ENCODE measurements at places on chromosomes 1 and 21.
A peak's percentile ranks its signal among the peaks of the same experiment; 100 is the strongest.

GRCh38 chr1:97038410-97038809 is 316.8 kb downstream of the PTBP2 start:
- DNase-seq = no peak

DNA sequence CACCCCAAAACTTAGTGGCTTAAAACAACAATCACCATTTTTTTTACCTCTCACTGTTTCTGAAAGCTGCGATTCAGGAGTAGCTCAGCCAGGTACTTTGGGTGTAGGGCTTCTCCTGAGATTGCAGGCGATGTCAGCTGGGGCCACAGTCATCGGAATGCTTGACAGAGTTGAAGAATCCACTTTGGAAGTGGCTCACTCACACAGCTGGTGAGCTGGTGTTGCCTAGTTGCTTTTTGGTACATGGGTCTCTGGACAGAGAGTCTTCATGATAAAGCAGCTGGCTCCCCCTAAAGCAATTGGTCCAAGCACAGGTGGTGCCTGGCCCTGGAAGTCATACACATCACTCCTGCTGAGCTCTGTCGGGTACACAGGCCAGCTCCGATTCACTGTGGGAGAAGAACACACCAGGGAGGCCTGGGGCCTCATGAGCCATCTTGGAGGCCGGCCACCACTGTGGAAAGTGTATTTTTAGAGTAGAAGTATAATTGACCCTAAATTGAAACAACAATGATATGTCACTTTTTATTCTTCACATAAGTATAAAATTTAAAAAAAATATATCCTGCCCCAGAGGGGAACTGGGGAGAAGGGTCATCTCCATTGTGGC is 75.2 kb upstream of the GALNT2 start:
- no peak for DNase-seq

- no peak for DNase-seq
Measured at GRCh38 chr1:158212320-158212719, 31.6 kb downstream of the CD1D start.

- DNase-seq = no peak
Measured at GRCh38 chr1:14138687-14139086, 438.7 kb downstream of the PRDM2 start.

DNA sequence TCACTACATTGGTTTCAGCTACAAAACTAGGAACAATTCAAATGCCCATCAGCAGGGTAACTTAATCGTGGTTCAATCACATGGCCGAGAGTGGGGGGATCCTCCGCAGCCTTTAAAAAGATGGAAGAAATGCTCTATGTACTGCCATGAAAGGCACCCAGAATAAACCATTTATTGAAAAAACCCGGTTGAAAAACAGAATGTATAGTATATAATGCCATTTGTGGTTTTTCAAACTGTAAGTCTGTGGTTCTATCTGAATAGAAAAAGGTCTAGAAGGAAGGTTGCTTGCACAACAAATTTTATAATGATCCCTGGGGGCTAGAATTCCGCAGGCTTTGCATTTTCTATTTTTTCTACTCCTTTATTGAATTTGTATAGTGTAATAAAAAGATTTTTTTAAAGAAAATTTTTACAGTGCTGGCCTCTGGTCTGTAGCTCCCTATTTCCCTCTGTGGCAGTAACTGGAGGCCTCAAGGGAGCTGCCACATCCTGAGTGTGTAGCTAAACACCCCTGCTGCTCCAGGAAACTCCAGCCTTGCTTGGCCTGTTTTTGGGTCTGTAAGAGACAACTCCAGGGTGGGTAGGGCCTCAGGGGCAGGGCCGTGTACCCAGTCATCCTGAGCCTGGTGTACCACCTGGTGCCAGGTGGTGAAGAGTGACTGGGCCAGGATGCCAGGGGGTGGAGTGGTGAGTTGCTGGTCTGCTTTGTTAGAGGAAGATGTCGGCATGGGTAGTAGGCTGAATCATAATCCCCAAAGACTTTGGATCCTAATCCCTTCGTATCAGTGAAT is 51.5 kb upstream of the EPS8L3 start:
- DNase-seq = no peak

DNA sequence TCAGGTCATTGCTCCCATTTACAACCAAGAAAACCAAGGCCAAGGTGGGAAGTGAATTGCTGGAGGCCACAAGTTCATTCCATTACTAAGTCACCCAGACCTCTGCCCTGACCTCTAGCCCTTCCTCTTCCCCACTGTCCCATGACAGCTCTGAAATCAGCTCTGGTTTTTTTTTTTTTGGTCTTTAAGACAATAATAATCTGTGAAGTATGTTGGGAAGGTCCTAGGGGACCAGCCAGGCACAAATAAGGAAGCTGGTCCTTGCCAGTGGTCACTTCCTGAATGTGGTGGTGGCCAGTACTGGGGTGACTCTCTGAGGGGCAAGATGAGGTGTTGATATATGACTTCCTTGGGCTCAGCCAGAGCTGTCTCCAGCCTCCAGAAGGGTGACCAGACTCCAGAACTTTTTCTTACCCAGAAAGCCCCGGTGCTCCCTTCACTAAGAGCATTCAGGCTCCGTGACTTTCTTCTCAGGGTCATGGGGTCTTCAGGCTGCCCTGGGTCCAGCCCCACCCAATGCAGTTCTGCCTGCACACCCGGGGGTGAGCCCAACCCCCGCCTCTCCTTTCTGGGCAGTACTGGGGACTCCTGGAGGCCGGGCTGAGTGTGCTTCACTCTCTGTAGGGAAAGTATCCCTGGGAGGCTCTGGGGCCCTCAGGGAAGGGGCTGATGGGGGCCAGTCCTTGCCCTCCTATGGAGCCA is 159.6 kb downstream of the PTPRU start:
- DNase-seq = no peak

DNA sequence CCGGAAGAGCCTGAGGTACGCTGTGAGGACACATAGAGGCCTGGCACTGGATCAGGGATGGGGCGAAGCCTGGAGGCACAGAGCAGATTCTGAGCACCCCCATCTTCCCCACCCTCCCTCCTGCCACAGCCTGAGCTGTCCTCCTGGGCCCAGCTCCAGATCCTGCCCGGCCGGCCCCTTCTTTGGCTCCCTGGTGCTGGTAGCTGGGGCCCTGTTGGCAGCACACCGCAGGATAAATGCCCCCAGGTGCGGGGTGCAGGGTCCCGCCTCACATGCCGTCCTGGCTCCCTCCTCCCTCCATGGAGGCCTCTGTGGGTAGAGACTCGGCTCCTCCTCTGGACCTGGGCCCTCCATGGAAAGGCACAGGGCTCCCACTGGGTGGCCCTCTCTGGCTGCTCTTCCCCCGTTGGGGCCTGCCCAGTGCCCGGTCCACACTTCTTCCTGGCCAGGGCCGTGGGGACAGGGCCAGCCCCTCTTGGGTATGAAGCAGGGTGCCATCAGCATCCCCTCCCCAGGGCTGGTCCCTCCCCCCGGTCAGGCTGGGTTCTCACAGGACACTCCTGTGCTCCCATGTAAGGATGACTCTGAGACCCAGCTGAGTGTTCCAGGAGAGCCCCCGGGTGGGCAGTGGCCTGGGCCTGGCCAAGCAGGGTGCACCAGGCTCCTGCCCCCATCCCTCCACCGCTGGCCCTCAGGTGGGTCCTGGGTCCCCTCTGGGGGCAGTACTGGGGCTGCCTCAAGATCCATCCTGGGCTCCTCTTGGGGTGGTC is 1.1 kb upstream of the OBSCN start:
- peak; percentile 88 for DNase-seq

- no peak for DNase-seq
Measured at GRCh38 chr1:185936641-185937040, 202.4 kb downstream of the HMCN1 start.

GRCh38 chr1:25255706-25256577 is 8.7 kb upstream of the RSRP1 start:
- no peak for DNase-seq

DNA sequence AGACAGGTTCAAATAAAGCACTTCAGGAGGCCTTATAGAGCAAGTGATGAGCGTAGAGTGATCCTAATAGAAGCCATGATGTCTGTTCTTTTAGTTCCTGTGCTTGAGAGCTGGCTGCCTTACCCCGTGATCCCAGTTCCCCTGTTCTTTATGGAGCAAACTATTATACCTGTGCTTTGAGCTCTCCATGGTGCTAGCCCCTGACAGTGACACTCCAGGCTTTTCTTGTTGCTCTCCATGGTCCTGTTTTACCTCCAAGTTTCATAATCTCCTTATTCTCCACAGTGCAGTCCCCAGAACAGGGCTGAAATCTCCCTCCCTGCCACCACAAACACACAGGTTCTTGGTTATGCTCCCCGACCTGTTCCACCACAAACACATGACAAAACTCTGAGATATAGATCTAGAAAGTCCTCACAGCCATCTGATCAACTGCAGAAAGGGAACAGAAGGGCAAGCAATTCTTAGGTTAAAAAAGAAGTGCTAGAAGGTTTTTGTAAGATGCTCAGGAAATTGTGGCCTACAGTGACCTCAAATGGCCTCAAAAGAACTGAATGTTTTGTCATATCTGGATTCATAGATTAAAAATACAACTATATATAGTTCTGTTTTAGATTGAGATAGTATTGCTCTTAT is 6.0 kb downstream of the CADM3 start:
- no peak for DNase-seq

DNA sequence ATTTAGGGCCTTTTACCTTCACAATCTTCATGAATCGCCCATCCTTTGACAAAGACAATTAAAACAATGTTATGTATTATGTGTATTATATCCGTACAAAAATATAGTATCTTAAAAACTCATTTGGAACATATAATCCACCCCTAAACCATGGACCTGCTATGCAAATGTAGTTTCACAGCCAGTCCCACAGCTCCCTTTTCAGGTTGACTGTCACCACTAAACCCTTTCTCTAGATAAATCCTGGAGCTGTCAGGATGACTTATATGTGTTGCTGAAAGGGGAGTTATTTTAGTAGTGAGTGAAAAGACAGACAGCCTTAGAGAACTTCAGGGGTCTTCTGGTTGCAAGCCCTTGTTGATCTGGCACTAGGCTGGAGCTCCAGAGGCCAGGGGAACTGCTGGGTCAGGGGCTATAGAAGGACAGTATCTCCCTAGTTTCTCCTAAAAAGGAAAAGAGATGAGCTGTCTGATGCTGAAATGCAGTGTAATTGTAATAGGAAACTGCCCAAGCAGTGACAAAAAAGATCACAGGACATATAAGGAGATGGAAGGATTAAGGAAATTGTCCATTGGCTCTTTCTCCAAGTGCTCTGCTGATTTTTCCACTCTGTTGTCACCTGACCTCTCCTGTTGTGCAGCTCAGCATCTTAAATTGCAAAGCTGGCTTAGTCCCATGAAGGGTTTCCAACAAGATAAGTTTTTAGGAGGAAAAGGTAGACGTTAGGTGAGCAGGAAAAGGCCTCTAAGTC is 127.7 kb downstream of the S1PR1 start:
- no peak for DNase-seq

All from chondrocyte (in vitro differentiated cells).